KBM-7 (cell line): ENCODE measurements at places on chromosomes 4 and X.

- no peak for DNase-seq
These were observed 168.8 kb downstream of the MID1IP1 start for GRCh38 chrX:38970074-38970473.

DNA sequence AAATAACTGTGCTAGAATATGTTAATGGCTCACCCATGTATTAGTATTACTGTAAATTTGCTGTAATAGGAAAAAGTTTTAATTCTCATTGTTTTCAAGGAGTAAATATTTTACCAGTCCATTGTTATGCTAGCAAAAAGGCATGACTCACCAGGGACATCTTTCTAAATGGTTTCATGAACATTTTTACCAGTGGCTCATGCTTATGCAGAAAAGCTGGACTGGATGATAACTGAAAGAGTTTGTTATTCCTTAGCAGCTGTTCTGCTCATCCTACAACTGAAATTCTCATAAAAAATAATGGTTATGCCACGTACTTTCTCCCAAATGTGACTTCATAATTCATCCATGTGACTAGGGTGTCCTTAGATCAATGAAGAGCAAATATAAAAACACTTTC lies 111.9 kb upstream of the PCDH18 start:
- no peak for DNase-seq

DNA sequence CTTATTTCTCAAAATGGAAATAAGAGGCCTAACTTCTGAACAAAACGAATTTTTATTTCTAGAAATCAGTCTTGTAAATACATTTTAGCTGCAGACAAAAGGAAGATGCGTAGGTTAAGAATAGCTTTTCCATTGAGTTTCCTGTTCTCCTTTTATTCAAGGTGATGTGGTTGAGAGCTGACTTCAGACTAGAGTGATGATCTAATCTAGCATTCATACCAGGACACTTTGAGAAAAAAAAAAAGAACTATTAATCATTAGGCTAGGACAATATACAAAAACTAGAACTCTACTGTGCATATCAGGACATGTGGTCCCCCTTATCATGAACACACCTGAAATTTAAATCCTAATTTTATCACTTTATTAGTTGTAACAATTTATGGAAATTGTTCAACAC lies 884.5 kb upstream of the EPHA5 start:
- DNase-seq: no peak

GRCh38 chr4:169774466-169775445 lies 17.0 kb upstream of the HPF1 start:
- no peak for DNase-seq

DNA sequence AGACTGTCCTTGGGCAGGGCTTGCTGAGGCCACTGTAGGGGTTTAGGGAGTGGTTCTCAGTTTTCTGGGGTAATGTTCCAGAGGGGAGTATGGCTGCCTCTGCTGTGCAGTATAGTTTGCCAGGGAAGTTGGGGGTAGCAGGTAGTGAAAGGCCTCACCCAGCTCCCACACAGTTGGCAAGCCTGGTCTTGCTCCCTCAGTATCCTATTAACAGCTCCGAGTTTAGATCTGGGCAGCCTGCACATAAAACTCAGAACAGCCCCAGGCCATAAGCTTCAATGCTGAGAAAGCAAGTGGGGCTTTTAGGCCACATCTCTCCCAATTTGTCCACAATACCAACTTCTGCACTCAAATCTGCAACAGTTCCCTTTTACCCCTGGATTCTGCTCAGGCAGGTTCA lies 205.2 kb downstream of the GALNTL6 start:
- no peak for DNase-seq
